Aorta (tissue), 5 donors: ENCODE measurements at places on chromosomes 2 and 18. TPM values are rescaled to one million over a fixed set of nuclear protein-coding genes. Genes with fewer than 3 reads are reported as not detected.

- no peak overlapping the region for H3K4me3 ChIP-seq
- no peak for DNase-seq
- no peaks in the 10 kb centered on the region for H3K36me3 ChIP-seq
- H3K27ac ChIP-seq, result no peak overlapping the region
- H3K4me1 ChIP-seq, result no peaks in the 10 kb centered on the region
These were observed 2.2 kb upstream of the SCN2A start for GRCh38 chr2:165237056-165237455.

CREG2 gene
- total RNA-seq, result not detected

- no peak overlapping the region for H3K4me3 ChIP-seq
- no peaks in the 10 kb centered on the region for H3K27me3 ChIP-seq
- no peak for DNase-seq
- H3K4me1 ChIP-seq, result peaks cover 6% of the 10 kb centered on the region
- H3K36me3 ChIP-seq, result no peaks in the 10 kb centered on the region
- no peak overlapping the region for H3K27ac ChIP-seq
These were observed 167.1 kb upstream of the FN1 start for GRCh38 chr2:215602997-215603396.

GRCh38 chr2:42566025-42566424 lies 2.4 kb upstream of the MTA3 start:
- H3K36me3 ChIP-seq, result no peaks in the 10 kb centered on the region
- H3K27ac ChIP-seq, result no peak overlapping the region
- DNase-seq, result no peak

DNA sequence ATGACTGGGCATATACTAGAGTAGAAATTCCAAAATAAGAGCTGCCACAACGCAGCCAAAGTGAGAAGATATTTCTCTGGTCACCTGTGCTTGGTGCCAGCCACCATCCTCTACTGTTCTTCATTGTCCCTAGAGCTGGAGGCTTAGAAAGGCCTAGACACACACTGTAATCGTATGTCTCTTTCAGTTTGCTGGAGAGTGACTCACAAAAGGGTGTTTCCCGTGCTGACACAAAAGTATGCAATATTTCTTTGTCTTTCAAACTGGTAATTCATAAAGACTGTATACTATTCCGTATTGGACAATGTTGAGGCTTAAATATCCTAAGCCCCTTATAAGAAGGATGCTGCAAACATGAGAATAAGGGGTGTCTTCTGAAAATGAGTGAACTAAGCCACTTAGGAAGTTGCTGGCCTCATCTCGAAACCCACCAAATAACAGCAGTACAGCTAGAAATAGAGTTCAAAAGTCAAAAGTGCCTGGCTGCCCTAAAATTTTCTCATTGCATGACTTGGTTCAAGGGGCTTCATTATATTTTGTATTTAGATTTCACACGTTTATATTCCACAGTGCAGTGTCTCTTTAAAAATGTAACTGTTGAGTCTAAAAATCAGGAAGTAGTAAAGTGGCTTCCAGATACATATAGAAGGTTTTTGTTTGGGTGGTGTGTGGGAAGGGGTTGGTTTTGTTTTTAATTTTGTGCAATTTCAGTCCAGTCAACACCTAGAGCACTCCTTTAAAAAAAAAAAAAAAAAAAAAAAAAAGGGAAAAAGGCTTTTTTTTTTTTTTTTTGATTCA lies 601.1 kb downstream of the ARHGAP15 start:
- H3K4me1 ChIP-seq, result no peaks in the 10 kb centered on the region
- no peak overlapping the region for H3K4me3 ChIP-seq
- H3K27ac ChIP-seq, result no peak overlapping the region
- H3K27me3 ChIP-seq, result no peaks in the 10 kb centered on the region
- no peak for DNase-seq

DSG2 gene
- total RNA-seq, result 4.7 TPM

DNA sequence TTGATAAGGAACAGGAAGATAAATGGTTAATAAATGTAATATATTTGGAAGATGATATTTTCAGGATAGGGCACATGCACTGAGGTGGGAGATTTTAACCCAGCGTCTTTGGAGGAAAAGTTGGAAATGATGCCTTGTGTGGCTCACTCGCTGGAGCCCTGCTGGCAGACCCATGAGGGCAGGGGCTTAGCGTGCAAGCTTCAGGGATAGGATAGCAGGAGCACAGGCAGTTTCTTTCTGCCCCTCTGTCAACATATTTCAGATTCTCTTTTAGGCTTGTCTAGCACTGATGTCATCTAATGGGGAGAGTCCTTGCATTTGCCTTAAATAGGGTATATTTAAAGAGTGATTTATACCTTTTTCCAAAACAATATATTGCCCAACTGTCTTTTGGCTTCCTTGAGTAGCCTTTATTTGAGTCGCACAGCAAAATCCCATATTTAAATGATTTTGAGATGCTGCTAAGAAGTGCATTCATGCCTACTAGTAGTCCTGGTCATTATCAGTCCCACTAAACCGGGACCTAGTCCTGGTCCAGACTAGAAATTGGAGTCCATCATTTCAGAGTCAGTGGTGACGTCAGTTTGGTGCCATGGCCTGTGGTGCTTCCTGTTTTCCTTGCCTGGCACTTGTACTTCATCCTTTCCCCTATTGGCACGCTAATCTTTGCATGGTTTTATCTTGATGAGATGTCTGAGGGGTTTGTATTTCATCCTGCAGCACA lies 45.8 kb downstream of the SH3RF3 start:
- H3K4me3 ChIP-seq, result no peak overlapping the region
- no peak for DNase-seq
- H3K36me3 ChIP-seq, result no peaks in the 10 kb centered on the region

COX5B gene
- total RNA-seq, result 114 TPM

REG3A gene
- total RNA-seq, result 8.3 TPM

WBP1 gene
- total RNA-seq, result 38.1 TPM

AKAIN1 gene
- not detected for total RNA-seq

GRCh38 chr2:26685989-26686839 lies 6.3 kb upstream of the KCNK3 start:
- no peaks in the 10 kb centered on the region for H3K4me1 ChIP-seq
- H3K27ac ChIP-seq, result no peak overlapping the region
- no peaks in the 10 kb centered on the region for H3K27me3 ChIP-seq
- no peak overlapping the region for H3K4me3 ChIP-seq
- H3K36me3 ChIP-seq, result no peaks in the 10 kb centered on the region
- DNase-seq, result peak; percentile 40

- no peak for DNase-seq
- no peaks in the 10 kb centered on the region for H3K4me1 ChIP-seq
- no peaks in the 10 kb centered on the region for H3K27me3 ChIP-seq
- H3K36me3 ChIP-seq, result peaks cover 10% of the 10 kb centered on the region
- no peak overlapping the region for H3K4me3 ChIP-seq
These were observed 6.7 kb upstream of the CHCHD5 start for GRCh38 chr2:112577756-112578155.

- H3K36me3 ChIP-seq, result no peaks in the 10 kb centered on the region
- no peak overlapping the region for H3K4me3 ChIP-seq
- DNase-seq, result no peak
- H3K27ac ChIP-seq, result no peak overlapping the region
These were observed 120.6 kb downstream of the EN1 start for GRCh38 chr2:118726821-118727220.

DNA sequence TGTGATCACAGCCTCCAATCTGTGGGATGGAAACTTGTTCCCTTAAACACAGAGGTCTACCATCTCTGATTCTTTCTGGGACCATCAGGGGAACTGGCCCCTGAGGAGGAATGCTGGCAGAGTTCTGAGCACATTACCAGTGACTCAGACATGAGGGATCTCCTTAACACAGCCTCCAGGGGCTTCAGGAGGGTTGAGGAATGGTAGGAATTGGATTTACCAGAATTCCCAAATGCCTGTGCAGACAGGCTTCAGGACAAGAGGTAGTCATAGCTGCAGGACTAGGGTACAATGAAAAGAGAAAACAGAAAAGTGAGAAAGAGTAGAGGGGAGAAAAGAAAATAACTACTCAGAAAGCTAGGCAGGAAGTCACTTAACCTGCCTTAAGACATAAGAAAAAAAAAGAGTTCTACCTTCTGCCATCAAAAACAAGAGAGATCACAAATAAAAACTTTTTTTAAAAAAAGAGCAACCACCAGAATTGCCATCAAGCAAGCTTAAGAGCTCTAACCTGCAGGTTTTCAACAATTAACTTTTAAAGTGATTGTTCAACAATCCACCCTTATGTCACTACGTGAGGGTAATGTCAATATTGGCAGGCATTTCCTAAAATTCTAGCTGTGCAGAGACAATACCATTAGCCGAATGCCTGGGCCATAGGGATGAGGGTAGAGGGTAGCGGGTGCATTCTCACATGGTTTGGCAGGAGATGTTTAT lies 524.4 kb downstream of the BCL11A start:
- no peaks in the 10 kb centered on the region for H3K4me1 ChIP-seq
- H3K27me3 ChIP-seq, result no peaks in the 10 kb centered on the region
- H3K27ac ChIP-seq, result no peak overlapping the region
- H3K4me3 ChIP-seq, result no peak overlapping the region
- DNase-seq, result no peak
- no peaks in the 10 kb centered on the region for H3K36me3 ChIP-seq

GRCh38 chr2:221050020-221050795 lies 521.9 kb downstream of the EPHA4 start:
- no peaks in the 10 kb centered on the region for H3K36me3 ChIP-seq
- no peak overlapping the region for H3K4me3 ChIP-seq
- no peaks in the 10 kb centered on the region for H3K27me3 ChIP-seq
- no peaks in the 10 kb centered on the region for H3K4me1 ChIP-seq
- H3K27ac ChIP-seq, result no peak overlapping the region

DNA sequence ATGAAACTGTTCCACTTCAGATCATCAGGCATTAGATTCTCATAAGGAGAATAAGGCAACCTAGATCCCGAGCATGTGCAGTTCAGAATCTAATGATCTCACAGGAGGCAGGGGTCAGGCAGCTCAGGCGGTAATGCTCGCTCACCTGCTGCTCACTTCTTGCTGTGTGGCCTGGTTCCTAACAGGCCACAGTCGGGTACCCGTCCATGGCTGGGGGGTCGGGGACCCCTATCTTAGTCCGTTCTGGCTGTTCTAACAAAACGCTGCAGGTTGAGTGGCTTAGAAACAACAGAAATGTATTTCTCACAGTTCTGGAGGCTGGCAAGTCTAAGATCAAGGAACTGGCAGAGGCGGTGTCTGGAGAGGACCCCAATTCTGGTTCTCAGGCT lies 79.2 kb downstream of the ASB1 start:
- no peak overlapping the region for H3K27ac ChIP-seq
- DNase-seq, result no peak
- H3K27me3 ChIP-seq, result no peaks in the 10 kb centered on the region
- no peaks in the 10 kb centered on the region for H3K36me3 ChIP-seq
- H3K4me3 ChIP-seq, result no peak overlapping the region

DNA sequence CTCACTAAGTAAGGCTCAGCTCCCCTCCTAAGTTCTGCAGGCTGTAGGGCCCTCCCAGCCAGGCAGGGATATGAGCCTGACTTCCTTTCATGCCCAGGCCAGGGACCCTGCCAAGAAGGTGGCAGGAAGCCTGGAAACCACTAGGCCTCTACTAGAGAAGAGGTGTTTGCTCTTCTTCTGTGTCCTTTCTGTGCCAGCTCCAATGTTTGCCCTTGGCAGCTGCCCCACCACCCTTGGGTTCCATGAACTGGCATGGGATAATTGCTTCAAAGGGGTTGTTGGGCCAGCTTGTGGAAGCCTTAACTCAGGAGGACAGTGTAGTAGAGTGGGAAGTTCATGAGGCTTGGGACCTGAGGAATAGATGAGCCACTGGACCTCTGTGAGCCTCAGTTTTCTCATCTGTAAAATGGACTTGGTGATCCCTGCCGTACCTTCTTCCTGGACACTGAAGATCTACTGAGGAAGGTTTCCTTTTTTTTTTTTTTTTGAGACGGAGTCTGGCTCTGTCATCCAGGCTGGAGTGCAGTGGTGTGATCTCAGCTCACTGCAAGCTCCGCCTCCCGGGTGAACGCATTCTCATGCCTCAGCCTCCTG lies 3.9 kb downstream of the SLC35F6 start:
- H3K27ac ChIP-seq, result no peak overlapping the region
- H3K4me1 ChIP-seq, result no peaks in the 10 kb centered on the region
- no peak for DNase-seq
- no peaks in the 10 kb centered on the region for H3K36me3 ChIP-seq
- H3K27me3 ChIP-seq, result no peaks in the 10 kb centered on the region

SLC4A3 gene
- total RNA-seq, result 5.4 TPM

PPP1R1C gene
- total RNA-seq, result 0.81 TPM
